ENCODE measurements at places on chromosomes 5 and 9.

DNA sequence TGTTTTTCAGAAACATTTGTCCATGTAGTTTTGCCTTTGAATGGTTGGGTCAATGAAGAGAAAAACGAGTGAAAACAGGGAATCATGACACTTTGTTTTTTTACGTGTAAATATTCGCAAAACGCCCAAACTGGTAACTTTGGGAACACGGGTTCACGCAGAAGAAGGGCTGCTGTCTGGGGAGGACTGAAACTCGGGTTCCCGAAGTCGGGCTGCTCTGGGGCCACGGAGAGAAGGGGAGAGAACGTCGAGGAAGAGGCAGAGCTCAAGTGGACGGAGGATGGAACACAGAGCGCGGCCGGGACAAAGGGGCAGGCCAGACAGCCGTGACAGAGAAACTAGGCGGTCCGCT lies 478 bp upstream of the SETD9 start:
- peak; percentile 12 for DNase-seq

- DNase-seq: no peak
Observed at GRCh38 chr9:85594316-85594715, 147.4 kb downstream of the AGTPBP1 start.

GRCh38 chr5:4927097-4927496 lies 213.0 kb upstream of the ADAMTS16 start:
- no peak for DNase-seq

GRCh38 chr5:160461378-160461777 lies 39.7 kb downstream of the PTTG1 start:
- no peak for DNase-seq
